Kasumi-1 (cell line): ENCODE measurements at places on chromosomes 13 and 19.

GRCh38 chr13:103224804-103225203, 158.6 kb upstream of the SLC10A2 start:
- no peak for DNase-seq

DNA sequence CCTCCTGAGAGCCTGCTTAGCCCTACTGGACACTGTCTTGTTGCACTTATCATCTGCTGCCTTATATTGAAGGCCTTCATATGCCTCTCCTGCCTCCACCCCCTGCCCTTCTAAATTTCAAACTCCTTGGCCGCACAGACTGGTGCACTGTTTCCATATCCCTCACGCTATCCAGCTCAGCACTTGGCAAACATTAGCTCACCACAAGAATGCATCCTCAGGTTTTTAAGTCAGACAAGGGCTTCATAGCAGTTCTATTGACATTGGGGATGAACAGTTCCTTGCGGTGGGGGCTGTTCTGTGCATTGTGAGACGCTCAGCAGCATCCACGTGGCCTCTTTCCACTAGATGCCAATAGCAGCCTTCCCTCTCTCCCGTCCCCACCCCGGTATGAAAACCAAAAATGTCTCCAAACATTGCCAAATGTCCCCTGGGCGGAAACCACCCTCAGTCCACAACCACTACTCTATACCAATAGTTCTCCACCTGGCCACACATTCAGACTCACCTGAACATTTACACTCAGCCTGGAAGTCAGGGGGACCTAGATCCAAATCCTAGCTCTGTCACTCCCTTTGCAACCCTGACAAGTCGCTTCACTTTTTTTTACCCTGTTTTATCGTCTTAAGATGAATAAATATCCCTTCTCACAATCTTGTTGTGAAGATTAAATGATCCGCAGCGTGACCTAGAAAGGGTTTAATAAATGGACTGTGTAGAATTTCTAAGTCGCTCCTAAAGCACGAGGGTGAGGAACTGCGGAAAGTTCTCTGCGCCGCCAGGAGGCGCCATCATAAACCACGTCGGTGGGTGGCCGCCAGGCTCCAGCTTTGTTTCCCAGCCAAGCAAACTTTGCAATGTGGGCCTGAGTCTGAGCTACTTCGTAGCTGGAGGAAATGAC, 3.6 kb upstream of the CEACAM3 start:
- DNase-seq = peak; percentile 72

DNA sequence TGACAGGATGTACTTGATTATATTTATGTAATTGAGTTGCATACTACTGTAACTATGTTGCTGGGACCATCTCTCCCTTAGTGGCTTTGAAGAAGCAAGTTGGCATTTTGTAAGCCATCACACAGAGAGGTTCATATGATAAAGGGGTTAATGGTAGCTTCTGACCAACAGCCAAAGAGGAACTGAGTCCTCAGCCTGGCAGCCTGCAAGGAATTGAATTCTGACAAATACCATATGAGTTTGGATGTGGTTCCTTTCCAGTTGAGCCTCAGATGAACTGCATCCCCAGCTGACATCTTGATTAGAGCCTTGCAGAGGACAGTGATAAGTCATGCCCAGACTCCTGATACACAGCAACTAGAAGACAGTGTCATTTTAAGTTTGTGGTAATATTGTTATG, 8.6 kb upstream of the MYCBP2 start:
- DNase-seq = no peak

DNA sequence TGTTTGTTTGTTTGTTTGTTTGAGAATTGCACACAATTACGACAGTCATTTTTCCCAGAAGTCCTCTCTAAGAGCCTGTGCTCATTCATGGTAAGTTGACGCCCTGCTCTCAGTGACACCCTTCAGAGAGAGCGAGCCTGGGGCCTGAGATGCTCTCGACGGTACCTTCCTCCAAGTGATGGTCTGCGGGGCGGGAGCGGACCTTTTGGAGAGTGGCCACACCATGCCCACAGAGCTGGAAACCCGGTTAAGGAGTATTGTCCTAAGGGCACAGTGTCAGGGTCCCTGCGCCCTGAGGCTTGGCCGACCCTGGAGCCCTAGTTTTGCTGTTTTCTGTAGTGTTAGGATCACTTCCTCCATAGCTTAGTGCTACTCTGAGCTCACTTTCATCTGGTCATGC, 3.6 kb downstream of the POP4 start:
- DNase-seq = no peak

GRCh38 chr19:11576227-11576626, 1.2 kb downstream of the ACP5 start:
- DNase-seq = no peak

DNA sequence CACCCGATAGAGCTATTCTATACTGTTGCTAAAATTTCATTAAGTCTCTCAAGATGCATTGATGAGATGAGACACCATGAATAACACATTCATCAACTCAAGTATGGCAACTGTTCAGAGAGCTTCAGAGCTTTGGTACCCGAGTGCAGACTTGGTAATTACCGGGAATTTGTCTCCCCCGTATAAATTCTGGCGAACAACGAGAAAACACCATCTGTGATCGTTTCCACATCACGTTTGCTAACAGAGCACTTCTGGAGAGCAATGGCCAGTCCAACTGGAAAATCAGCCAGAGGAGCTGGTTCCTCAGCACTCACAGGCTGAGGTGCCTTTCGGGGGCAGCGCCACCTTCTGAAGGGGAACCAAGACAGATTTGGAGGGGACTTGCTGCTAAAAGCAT, 40.2 kb downstream of the SUGP2 start:
- DNase-seq = no peak

GRCh38 chr13:27379694-27380641, 44.5 kb upstream of the GTF3A start:
- DNase-seq = peak; percentile 48

GRCh38 chr19:13037731-13038130, 42.5 kb downstream of the NFIX start:
- DNase-seq = no peak

GRCh38 chr19:41796901-41797300, 514 bp downstream of the CEACAM3 start:
- no peak for DNase-seq
